Fibroblast of lung (primary cell): ENCODE measurements at places on chromosomes 2 and 18.

- peak; percentile 33 for DNase-seq
These were observed 104.8 kb upstream of the TFPI start for GRCh38 chr2:187658952-187659525.

- peak; percentile 79 for DNase-seq
These were observed 494.9 kb downstream of the NYAP2 start for GRCh38 chr2:225894236-225894980.

- no peak for DNase-seq
These were observed 67.1 kb upstream of the MAP4K4 start for GRCh38 chr2:101630224-101630949.

DNA sequence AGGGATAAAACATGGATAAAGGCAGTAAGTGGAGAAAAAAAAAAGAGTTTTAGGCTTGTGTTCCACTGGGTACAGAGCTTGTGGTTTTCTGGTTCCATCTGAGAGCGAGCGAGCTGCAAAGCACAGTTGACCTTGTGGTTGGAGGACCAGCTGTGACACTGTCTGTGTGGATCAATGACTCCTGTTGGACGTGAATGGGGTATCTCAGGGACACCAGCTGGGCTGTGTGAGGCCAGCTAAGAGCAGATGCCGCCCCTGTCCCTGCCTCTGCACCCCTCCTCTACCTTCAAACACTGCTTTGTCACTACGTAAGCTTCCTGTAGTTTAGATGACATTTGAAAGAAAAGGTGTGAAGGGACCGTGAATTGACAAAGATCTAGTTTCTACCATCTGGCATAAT lies 67.8 kb downstream of the QPCT start:
- DNase-seq: no peak

DNA sequence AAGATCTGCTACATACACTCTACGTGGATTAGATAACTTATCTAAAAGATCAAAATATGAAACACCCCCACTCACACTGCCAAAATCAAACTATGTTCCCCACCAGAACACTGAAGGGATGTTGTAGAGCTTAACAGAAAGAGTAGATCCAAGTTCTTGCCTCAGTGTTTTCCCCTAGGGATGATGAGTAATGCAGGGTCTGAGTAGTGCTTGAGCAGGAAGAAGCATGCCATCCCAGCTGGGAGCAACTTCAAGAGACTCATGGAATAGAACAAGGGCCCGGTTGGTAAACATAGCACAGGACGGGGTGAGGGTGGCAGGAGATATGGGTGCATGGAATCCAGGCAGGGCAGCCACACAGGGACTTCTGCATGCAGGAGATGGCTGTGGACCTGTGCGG lies 74.3 kb downstream of the SNTG2 start:
- DNase-seq: no peak

- no peak for DNase-seq
These were observed 503.7 kb downstream of the TMEM182 start for GRCh38 chr2:103265521-103265920.

DNA sequence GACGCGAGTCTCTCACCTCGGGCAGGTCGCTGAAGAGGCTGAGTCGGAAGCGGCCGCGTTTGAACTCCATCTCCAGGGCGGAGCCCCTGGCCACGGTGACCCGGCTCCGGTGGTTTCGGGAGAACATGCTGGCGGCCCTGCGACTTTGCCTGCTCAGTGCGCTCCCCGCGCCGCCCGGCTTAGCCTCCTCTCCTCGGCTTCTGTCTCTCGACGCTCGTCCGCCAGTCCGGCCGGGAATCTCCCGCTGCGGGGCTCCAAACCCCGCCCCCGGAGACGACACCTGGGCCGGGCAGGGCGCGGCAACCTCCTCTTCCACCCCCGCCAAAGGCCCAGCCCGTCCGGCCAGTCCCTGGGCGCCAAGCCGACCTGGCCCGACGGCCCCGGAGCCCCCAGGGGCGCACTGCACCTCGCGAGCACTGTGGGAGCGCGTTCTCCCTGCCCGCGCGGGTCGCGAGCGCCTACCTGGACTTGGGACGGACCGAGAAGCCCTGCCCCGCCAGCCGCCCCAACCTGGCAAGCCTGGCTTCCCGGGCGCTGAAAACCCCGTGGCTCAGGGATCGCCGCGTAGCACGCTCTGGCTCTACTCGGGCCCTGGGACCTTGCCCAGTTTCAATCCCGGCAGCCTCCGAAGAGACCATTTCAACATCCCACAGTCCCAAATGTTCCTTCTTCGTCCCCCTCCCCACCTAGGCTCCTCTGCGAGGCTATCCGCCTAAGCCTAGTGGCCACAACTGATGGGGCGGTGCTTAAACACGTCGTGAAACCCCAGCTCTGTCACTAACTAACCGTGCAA lies at the start of gene RTKN:
TSS of gene RTKN (minus strand) at position 248 of the 793 bp plus-strand sequence. CDS start at position 127, 121 bp downstream.
- DNase-seq: no peak

- DNase-seq: peak; percentile 69
These were observed 43.3 kb upstream of the SERPINB2 start for GRCh38 chr18:63844254-63844653.
